T1000 (cell line): ENCODE measurements at places on chromosomes 1 and 21.

GRCh38 chr1:157040802-157041201 is 4.7 kb downstream of the ARHGEF11 start:
- DNase-seq: no peak

- no peak for DNase-seq
Observed at GRCh38 chr21:30355906-30356305, 7.5 kb upstream of the KRTAP23-1 start.

DNA sequence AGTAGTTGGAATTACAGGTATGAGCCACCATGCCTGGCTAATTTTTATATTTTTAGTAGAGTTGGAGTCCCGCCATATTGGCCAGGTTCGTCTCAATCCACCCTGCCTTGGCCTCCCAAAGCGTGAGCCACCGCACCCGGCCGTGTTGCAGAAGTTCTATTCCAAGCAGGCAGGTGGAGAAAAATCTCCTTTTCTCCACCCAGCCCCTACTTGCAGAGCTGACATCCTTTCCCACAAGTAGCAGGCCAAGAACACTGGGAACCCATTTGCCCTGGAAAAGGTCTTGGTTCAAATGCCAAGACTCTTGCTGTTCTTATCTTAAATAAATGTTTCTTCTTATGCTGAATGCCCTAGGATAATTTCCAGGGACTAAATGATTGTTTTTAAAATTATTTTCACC is 17.5 kb downstream of the AGL start:
- no peak for DNase-seq

GRCh38 chr1:57831624-57832023 is 407.8 kb upstream of the DAB1 start:
- no peak for DNase-seq

- DNase-seq: no peak
Observed at GRCh38 chr1:28640766-28641165, 2.1 kb downstream of the TAF12 start.

GRCh38 chr1:111420377-111420776 is 7.2 kb downstream of the OVGP1 start:
- DNase-seq: no peak

GRCh38 chr1:18232052-18232451 is 124.5 kb downstream of the IGSF21 start:
- DNase-seq: no peak

DNA sequence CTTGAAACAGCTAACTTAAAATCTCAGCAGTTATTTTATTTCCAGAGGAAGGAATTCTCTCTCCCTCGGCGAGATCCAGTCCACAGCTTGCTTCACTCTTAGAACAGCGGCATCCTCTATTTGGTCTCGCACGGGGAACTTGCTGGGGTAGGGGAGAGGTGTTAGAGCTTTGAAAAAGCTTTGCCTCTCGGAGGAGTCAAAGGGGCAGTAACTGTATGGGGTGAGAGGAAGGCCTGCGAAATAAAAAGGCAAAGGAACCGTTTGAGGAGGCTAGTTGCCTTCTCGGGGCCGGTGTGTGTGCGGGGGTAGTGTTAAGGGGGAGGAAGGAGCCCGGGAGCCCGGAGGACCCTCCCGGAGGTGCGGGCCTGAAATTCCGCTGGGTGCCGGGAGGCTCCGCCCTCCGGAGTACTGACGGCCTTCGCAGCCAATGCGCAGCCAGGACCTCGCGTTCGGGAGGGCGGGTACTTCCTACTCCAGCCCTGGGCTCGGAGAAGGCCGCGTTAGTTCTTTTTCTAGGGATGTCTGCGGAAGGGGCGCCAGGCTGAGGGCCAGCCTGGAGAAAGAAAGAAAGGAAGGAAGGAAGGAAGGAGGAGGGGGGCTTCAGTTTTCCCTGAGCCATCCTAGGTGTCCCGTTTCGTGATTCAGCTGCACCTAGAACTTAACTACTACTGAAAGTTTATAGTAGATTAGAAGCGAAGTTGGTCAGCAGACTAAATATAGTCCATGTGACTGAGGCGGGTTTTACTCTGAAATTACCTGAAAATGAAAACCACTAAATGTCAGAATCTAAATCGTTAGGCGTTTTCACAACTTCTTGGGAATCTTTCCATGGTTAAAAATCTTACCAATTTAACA is 2.2 kb downstream of the NEK7 start:
- peak; percentile 81 for DNase-seq

GRCh38 chr1:209434066-209434465 is 149.4 kb upstream of the CAMK1G start:
- no peak for DNase-seq

GRCh38 chr21:17454315-17455027 is 58.4 kb upstream of the CXADR start:
- no peak for DNase-seq

DNA sequence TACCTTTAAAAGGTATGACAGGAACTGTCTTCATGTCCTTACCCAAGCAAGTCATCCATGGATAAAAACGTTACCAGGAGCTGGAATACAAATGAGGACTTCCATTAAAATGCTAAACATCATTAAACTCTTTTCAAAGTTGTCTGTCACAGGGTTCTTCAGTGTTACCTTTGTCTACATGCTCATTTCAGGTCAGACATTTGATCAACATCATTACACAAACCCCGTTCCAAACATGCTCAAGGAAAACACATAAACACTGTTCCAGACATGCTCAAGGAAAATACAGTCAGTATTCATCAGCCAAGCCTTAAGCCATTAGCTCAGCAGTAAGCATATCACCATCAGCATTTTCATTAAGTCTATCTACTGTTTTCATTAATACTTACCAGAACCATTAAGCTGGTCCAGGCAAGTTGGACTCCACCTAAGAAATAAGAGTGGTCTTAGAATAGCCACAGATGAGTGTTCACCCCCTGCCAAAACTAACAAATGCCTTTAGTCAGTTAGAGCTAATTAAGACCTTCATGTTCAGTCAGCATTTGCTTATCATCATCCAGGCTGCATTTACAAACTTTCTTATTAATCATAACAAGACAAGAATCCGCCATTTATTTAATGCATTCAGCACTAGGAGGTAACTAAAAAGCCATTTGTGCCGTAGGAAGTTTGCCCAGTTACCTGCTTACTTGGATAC is 2.2 kb downstream of the GAS5 start:
- no peak for DNase-seq

- no peak for DNase-seq
Observed at GRCh38 chr1:111225717-111226400, 1.7 kb upstream of the CHI3L2 start.

- DNase-seq: no peak
Observed at GRCh38 chr21:42650033-42650370, 3.4 kb upstream of the PDE9A start.

DNA sequence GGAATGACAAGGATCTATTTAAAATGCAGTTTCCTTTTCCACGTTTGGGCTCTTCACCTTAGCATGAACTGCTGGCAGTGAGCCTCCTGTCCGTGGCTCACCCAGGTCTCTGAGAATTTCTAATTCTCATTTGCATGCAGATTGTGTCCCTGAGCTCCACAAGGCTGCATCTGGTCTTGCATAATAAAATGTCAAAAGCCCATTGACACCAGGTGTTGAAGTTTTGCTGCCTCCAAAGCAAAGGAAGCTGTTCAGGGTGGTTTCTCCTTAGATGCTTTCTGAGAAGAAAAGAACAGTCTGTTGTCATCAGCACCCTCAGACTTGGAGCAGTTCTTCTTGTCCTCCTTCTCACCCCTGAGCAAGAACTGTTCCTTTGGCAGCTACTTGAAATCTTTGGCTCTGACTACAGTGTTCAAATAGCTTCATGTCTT is 433.1 kb upstream of the KAZN start:
- no peak for DNase-seq

DNA sequence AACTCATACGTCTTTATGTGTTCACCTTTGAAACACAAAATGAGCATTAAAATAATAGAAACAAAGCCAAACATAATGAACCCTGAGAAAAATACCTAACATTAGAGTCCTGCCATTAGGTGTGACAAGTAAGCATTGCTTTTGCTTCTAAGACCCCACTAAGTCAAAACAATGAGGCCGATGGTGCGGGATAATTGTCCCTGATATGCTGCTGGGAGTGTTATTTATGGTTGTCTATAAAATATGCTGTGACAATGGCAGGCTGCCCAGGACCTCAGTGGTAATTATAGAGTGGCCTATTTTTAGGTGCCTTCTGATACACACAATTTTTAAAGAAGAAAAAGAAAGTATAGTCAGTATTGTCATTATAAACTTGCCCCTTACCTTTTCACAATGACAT is 1423.1 kb downstream of the AMY1C start:
- no peak for DNase-seq

DNA sequence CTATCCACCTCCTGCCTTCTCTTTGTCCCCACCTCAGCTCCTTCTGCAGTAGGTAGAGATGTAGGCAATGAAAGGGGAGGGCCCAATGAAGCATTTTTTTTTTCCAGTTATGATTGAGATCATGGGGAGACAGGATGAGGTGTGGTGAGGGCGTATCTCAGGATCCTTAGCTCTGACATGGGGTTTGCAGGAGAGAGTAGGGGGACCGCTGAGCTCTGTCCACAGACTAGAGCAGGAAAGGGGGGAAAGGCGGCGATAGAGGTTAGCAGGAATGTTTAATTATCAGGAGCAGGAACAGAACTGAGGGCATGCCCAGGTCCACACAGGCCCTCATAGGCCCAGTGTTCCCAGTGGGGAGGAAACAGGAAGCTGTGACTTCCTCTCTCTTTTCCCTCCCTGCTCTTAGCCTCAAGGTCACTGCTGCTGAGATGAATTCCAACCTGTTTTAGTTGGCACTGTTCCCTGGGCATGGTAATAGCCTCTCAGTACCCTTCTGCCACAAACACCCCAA is 901 bp upstream of the RXFP4 start:
- peak; percentile 15 for DNase-seq

DNA sequence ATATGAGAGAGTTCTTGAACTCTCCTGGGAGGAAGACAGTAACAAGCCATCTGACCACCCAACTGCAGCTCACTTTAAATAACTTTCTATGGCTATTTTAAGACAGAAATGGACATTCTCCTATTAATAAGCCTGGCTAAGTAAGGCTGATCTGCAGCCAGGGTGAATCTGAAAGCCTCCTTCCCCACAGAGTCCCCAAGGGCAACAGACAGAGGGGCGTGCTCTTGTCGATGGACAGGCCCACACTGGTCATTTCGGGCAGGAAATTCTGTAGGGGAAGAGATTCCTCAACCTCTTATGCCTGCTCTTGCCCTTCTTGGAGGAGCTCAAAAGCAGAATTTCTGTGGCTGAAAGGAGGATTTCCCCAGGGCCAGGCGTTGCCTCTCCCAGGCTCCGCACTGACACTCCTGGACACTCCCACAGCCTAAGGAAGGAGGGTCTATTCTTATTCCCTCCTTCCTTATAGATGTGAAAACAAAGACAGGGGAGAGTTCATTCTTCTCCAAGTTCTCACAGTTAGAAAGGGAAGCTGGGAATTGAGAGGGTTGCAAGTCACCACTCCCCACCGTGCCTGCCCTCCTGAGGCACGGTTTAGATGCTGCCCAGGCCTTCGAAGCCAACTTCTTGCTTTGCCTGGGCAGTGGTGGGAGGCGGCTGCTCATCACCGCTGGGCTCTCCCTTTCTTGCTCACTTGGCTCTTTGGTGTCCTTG is 17.9 kb upstream of the KANK4 start:
- DNase-seq: no peak

DNA sequence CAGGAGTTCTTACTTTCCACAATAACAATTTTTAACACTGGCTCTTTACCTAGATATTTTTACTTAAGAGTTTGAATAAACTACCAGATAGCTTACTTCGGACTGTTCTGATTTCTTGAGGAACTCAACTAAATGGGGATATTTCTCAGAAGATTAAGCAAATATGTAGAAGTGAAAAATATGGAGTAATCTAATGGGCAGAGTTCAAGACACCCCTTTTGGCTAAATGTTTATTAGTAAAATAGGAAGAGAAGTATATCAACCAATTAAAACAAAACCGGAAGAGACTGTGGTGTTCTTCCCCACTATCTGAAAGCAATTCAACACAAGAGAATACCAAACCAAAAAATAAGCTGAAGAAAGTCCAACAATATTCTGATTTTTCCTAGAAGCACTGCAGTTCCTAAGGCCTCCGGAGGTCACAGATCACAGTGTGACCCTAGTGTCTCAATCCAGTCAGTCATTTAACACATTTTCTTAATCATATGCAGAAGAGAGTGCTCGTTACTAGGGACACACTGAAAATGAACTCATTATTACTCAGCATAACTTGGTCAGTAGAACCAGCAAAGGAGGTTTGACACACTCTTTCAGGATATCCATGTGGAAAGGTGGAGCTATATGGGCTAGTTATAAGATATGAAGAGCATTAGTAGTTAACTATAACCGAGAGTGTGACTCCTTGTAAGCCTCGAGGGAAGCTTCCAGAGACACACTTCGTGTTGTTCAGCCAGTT is 5.2 kb downstream of the SIPA1L2 start:
- no peak for DNase-seq

GRCh38 chr1:41392528-41392924 is 31.3 kb downstream of the FOXO6 start:
- no peak for DNase-seq

- DNase-seq: no peak
Observed at GRCh38 chr21:35601211-35601610, 459.1 kb downstream of the SETD4 start.

- no peak for DNase-seq
Observed at GRCh38 chr1:46725736-46726108, 6.8 kb upstream of the EFCAB14 start.

DNA sequence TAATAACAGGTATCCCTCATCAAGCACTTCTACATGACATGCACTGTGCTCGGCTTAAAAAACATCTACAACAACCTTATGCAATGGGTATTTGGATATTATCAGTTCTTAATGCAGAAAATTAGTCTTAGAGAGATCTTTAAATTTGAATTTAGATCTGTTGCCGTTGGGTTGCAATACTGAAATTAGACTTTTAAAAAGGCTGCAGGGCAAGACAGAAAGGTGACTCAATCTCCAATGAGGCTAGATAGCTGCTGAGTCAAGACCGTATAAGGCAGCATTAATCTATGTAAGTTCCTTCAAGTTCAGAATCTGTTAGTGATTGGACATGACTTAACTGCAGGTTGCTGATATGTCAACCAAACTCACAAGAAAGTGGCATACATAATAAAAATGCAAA is 37.3 kb downstream of the OLFM3 start:
- DNase-seq: no peak

GRCh38 chr1:218809625-218810024 is 364.1 kb upstream of the LYPLAL1 start:
- no peak for DNase-seq

DNA sequence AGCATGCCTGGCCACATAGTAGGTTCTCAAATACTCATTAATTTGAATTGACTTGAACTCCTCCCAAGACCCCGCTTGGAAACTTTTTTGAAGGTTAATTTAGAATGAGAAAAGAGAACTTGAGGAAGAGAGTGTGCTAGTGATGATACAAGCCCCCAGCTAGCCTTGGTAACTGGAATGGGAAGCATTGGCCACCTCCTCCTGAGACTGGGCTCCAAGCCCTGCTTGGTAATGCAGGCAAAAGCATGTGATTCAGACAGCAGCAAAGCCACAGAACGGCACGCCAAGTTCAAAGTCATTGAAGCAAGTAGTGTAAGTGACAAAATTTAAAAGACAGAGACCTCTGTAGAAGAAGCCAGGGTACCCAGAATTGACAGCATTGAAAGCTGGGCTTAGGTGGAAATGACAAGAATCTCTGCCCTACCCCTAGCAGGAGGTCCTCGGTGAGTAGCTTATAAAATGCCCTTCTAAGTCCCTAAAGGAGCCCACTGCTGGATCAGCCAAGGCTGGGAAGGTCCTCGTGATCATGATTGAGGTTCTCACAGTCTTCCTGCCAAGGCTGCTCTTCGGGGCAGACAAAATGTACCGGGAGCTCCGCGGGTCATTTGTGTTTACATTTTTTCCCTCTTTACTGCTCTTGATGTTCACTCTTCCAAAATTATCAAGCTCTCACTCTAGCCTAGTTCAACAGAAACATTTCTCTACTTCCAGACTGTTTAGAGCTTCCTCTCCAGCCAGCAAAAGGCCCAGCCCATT is 99.4 kb downstream of the TSEN15 start:
- no peak for DNase-seq
